ENCODE measurements at places on chromosomes 2 and 18. TPM values are rescaled to one million over a fixed set of nuclear protein-coding genes. Genes with fewer than 3 reads are reported as not detected.

DNA sequence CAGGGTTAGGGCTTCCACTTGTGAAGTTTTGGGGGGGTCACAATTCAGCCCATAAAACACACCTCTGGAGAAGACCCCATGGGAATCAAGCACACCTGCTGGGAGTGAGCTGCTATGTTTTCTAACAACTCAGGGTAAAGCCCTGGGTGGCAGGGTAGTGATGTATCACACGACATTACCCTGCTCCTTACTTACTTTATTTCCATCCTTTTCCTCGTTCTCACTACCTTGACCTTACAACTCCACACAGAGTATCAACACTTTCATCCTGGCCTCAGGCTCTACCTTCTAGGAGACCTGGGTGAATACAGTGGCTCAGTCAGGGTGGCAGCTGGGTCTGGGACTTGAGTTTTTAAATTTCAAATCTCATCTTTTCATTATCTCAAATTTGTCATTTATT lies 290.3 kb downstream of the CYRIA start:
- DNase-seq: no peak

DNA sequence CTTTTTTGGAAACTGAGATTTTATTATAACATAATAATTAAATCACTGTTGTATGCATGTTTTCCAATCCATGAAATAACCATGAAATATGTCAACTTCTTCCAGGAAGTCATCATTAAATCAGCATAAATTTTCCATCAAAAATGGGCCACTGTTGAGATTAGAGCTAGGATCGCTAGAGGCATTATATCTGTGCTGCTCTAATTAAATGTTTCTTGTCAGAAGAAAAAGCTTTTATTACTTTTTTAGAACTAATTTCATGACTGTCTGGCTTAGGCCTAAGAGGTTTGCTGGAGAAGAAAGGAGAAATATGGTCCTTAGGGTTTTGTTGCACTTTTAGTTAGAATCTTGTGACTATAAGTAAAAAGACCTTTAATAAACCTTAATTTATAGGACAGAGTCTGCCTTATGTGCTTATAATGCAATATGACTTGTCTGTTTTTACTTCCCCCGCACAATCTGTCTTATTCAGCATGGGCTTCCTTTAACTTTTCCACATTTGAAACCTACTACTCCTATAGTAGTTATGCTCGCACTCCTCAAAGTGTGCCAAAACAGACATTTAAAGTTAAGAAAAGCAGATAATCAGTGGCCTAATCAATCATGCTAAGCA lies 363.4 kb upstream of the GCFC2 start:
- DNase-seq: no peak

DNA sequence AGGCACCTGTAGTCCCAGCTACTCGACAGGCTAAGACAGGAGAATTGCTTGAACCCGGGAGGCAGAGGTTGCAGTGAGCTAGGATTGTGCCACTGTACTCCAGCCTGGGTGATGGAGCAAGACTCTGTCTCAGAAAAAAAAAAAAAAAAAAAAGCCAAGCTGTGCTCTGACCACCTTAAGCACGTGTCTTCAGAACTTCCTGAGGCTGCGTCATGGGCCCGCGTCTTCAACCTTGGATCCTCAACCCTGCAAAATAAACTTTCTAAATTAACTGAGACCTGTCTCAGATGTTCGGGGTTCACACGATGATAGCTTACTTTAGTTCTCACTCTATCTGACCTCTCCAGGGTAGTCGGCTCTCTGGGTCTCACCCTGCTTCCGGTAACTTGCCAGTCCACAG lies 65.8 kb upstream of the CABLES1 start:
- no peak for DNase-seq

- DNase-seq: no peak
These were observed 19.1 kb upstream of the MARCHF4 start for GRCh38 chr2:216391401-216391800.

DNA sequence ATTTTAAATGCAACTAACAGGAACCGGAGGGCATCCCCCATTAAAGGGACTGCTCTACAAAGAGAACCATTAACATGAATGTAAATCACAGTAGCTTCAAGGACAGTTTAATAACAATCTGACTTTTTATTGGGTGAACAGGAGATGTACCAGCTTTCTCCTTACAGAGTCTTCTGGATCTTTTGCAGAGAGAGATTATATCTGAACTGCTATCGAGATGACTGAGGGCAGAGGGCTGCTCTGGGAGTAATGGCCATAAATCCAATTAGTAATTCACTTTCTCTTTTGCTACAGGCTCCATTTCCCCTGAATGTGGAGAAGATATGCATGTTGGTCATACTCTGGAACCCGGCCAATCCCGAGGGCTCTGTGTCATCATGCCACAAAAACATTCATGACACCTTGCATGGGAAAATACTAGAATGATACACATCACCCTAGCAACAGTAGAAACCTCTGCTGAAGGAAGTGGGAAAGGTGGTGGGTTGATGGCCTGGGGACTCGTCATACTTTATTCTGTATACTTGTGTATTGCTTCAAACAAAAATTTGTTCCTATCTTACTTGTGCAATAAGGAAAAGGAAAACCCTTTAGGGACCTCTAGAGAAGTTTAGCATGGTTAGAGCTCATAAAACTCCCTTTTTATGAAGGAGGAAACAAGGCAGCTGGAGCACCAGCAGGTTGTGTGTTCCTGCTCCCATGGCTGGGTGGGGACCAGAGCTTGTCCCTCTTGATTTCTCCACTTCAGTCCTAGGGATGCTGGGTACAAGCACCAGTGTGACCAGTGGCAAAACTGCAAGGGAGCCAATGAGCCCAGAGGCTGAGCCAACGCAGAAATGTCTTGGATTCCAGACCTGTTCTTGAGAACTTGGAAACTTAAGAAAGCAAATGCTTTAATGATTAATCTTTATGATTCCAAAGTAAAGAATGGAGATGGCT lies 26.0 kb downstream of the CTAGE1 start:
- no peak for DNase-seq

DNA sequence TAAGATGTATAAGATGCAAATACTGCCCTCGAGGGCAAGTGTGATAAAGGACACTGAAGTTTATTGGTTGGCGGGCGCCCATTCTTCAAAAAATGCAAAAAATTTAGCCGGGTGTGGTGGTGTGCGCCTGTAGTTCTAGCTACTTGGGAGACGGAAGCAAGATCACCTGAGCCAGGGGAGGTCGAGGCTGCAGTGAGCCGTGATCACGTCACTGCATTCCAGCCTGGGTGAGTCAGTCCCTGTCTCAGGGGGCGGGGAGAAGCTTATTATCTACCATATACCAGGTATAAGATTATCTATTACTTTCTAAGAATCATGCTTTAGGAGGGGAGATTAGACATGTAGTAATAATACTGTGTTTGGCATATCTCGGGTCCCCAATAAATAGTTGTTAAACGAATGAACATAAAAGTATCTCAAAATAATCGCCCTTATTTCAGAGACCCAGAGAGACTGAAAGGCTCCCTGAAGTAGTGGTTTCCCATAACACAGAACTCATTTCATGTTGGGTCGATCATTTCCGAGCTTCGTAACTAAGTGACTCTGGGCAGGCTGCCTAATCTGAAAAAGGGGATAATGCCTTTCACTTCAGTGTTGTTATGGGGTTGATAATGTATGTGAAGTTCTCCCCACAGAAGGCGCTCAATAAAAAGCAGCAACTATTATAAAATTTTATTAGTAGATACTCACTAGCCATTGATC lies 1.2 kb upstream of the SELENOI start:
- peak; percentile 25 for DNase-seq

DNA sequence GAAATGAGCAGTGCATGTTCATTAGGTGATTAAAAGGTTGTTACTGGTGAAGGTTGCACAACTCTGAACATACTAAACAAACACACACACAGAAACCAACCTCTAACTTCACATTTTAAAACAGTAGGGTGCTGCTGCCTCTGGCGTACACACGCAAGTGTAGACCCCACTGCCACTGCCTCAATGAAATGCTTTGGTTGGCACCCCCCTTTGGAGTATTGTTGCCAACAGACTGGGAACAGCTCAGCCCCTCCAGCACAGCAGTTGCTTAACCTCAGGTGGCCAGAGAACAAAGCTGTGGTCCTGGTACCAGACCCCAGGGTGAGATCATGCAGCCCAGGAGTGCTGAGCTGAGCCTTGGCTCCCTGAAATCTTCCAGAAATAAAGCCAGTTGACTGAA lies 138.6 kb downstream of the TMEM18 start:
- no peak for DNase-seq

Gene ADD2
- 45.3 TPM for total RNA-seq

Gene PRSS56
- not detected for total RNA-seq

Gene FNDC4
- 6.2 TPM for total RNA-seq

Gene EMILIN1
- 5.1 TPM for total RNA-seq

Data from neural progenitor cell (in vitro differentiated cells).